ENCODE measurements at places on chromosomes 7 and 10. TPM values are rescaled to one million over a fixed set of nuclear protein-coding genes. Genes with fewer than 3 reads are reported as not detected.
A peak's percentile ranks its signal among the peaks of the same experiment; 100 is the strongest.

Gene PRSS37
- polyA plus RNA-seq = not detected

- no peak for DNase-seq
Observed at GRCh38 chr10:73983096-73984047, 14.5 kb upstream of the VCL start.

DNA sequence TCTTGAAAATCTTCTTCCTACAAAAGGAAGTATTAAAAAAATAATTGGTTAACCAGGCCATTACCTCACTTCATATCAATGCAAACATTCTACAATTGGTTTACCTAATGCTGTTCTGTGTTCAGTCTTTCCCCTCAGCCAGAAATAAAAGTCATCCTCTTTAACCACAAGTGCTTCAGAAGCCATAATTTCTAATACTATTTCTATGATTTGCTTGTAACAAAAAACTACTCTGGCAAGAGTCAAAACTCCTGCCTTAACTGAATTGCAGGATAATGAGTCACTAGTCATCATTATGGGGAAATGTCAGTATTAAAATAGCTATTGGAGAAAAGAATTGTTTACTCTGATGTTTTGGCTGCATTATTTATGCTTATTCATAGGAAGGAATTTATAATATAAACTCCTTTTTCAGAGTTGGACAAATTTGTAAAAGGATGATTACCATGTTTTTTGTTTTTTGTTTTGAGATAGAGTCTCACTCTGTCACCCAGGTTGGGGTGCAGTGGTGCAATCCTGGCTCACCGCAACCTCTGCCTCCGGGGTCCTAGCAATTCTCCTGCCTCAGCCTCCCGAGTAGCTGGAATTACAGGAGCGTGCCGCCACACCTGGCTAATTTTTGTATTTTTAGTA, 55.5 kb upstream of the ODAD2 start:
- DNase-seq = peak; percentile 40

- peak; percentile 52 for DNase-seq
Observed at GRCh38 chr10:127298381-127298780, 102.0 kb upstream of the INSYN2A start.

Data from muscle of leg (tissue), 16 donors.